ENCODE measurements at places on chromosomes 5 and 9.

GRCh38 chr5:114319821-114320220 is 42.0 kb upstream of the KCNN2 start:
- DNase-seq, result no peak

- DNase-seq, result no peak
These were observed 179.9 kb downstream of the GAS1 start for GRCh38 chr9:86767373-86767772.

GRCh38 chr5:110251366-110251765 is 475.1 kb downstream of the TMEM232 start:
- no peak for DNase-seq

DNA sequence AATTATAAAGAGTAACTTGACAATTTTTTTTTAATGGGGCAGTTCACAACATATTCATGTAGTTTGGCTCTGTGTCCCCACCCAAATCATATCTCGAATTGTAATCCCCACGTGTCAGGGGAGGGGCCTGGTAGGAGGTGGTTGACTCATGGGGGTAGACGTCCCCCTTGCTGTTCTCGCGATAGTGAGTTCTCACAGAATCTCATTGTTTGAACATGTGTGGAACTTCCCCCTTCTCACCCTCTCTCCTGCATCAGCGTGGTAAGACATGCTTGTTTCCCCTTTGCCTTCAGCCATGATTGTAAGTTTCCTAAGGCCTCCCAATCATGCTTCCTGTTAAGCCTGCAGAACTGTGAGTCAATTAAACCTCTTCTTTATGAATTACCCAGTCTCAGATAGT is 40.7 kb downstream of the FBXW11 start:
- DNase-seq, result no peak

DNA sequence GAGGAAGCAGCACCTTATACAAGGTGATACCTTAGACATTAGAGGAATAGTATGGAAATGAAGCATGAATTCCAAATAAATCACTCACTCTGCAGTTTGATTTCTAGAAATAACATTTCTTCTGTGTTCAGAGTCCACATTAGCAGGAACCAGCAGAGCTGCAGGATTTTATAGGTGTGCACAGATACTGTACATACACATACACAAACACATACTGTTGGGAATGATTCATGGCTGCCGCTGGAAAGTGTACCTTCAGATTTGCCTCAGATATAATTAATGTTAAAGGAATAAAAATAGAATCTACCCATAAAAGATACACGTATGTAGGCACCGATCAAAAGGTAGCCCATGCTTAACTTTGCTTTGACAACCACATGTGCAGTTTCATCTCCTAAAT is 578.1 kb downstream of the CSNK1G3 start:
- no peak for DNase-seq

DNA sequence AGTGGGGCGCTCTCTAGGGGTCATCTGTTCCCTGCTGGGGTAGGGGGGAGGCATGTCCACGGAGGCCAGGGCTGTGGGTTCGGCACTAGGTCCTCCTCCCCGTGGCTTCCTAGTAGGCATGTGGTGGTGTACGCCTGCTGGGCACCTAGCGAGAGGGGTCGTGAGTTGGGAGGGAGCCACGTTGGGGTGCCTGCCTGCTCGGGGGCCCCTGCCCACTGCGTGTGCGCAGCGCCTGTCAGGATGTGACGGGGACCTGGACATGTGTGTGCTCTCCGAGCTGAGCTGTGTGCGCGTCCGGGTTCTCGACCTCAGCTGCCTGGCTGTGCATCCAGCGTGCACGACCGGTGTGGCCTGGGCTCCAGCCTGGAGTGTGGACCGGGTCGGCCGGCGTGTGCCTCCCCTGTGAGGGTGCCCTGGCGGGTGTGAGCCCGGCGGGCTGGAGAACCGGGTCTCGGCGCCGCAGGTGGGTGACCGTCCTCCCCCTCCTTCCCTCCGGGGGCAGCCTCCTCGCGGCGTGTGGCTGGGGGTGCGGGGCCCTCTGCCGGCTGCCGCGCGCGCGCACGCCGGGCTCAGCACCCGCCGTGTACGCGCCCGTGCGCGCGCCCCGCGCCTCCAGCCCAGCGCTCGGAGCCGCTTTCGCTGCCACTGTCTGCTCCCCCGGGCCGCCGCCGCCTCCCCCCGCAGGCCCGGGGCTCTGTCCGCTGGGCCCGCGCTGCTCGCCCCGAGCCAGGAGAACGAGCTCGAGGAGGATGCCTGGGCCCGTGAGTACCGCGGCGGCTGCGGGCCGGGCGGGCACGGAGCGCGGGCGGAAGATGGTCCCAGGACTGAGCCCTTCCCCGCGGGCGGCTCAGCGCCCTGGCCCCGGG is at the start of gene PRR7:
Gene PRR7 (plus strand): TSS at position 615 of the 866 bp plus-strand sequence. CDS start 8,254 bp downstream, outside the sequence.
- peak; percentile 43 for DNase-seq

GRCh38 chr5:82425591-82425990 is 147.4 kb upstream of the RPS23 start:
- DNase-seq, result no peak

GRCh38 chr5:58987193-58987592 is 404.3 kb downstream of the RAB3C start:
- DNase-seq, result no peak

DNA sequence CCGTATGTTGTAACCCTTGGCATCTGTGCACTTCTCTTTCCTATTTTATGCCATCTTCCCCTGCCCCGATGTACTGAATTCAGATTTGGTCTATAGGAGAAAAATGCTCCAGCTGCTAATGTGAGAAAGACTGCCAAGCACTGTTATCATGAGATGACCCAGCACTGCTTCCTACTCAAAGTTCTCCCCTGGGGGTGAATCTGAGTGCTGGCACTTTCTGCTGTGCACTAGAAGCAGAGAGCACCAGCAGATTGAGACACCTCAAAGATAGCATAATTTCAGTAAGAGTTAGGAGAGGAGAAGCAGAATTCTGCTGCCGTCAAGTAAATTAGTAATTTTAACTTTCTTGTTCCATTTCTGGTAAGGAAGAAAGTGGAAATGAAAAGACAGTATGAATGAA is 92.8 kb upstream of the ACOT12 start:
- no peak for DNase-seq

DNA sequence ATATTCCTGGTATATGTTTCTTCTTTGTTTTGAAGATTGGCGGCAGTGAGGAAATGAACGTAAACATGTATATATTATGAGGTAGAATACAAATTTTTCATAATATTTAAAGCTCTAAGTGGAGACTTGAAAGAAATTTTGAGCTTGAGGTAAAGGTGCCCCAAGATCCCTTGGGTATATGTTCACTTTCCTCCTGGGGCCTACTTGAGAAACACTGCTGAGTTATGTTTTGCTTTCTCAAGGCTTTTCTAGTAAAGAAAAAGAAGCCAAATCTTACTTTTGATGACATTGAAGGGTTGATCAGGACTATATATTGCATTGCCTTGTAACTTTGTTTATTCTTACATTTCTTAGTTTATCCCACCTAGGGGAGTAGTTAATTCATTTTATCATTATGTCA is 30.7 kb downstream of the AP3S1 start:
- DNase-seq, result no peak

DNA sequence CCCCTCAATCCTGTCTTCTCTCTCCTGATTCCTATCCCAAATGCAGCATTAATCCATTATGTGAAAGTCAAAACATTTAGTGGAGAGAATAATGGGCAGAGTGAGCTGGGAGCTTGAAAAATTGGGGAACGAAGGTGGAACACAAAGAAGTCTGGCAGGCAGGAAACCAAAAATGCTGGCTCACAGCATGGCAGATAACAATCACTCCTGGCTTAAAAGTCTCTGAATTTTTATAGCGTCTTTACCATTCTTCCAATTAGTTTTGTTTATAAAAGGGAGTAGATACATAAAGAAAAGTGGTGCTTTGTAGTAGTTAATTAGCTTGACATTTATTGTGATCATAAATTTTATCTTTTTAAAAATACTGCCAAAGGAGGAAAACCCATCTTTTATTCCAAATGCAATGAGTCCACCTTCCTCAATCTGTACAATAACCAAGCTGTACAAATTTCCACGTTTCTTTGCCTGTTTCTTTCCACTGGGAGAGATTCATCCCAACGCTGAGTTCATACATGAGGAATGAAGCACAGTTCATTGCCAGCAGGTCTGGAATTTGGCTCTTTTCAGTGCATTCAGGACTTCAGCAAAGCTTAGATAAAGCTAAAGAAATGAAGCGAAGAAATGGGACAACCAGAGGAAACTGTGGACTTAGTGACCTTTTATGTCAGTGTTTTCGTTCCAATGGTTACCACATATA is 174.7 kb downstream of the HMHB1 start:
- no peak for DNase-seq

DNA sequence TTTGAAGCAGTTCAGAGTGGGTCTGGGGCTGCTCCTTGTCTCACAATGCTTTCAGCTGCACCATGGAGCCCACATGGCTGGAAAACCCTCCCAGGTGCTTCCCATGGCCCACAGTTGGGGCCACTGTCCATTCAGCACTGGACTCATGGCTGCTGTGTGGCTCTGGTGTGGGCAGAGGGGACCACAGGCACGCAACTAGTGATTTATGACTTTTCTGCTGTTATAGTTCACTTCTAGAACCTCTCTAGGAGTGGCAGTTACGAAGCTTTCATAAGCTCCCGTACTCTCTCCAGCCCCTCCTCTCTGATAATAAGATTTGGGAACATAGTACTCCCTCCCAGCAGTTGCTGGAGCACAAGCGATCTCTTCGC is 29.0 kb downstream of the GLRA1 start:
- no peak for DNase-seq

GRCh38 chr5:107300721-107301327 is 369.9 kb downstream of the EFNA5 start:
- DNase-seq, result no peak

- no peak for DNase-seq
These were observed 236.5 kb downstream of the ICE1 start for GRCh38 chr5:5658889-5659465.

DNA sequence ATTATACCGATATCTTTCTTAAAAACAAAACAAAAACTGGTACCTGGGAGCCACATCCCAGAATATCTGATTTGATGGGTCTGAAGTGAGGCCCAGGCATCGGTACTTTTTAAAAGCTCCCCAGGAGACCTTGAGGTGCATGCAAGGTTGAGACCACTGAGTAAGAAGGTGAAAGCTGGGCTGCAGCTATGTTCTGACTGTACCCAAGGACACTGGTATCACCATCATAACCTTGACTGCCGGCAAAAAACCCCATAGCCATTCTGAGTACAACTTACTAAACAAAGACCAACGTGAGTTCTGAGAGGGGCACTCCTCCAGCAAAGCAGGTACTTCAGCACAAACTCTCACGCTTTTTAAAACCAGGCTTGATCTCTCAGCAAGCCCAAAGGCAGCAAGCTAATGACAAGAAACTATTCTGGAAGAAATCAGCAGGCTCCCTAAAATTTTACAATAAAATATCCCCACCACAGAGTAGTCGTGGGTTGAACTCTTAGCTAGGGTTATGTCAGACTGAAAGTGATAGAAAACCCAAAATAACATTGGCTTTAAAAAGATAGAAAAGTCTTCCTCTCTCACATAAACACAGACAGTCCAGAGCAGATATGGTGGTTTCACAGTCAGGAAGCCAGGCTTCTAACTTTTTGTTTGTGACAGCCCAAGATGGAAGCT is 263.9 kb downstream of the SAXO1 start:
- DNase-seq, result no peak

DNA sequence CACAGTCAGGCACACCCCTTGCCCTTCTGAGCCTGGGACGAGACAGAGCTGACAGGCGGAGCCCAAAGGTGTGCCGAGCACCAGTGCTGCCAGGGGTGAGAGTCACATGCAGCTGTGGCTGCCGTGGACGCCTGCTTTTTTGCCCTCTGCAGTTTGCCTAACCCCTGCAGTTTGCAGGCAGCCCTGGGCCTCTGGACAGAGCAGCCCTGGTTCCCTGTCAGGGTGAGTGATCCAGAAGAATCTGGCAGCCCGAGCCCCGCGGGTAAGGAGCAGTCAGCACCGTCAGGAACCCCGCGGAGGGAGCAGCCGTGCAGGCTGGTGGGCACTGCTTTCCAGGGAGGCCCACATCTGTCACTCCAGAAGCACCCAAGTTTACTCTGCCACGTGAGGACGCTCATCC is 30.3 kb downstream of the CEP72 start:
- DNase-seq, result no peak

GRCh38 chr9:111897601-111898137 is 1.1 kb downstream of the UGCG start:
- no peak for DNase-seq

DNA sequence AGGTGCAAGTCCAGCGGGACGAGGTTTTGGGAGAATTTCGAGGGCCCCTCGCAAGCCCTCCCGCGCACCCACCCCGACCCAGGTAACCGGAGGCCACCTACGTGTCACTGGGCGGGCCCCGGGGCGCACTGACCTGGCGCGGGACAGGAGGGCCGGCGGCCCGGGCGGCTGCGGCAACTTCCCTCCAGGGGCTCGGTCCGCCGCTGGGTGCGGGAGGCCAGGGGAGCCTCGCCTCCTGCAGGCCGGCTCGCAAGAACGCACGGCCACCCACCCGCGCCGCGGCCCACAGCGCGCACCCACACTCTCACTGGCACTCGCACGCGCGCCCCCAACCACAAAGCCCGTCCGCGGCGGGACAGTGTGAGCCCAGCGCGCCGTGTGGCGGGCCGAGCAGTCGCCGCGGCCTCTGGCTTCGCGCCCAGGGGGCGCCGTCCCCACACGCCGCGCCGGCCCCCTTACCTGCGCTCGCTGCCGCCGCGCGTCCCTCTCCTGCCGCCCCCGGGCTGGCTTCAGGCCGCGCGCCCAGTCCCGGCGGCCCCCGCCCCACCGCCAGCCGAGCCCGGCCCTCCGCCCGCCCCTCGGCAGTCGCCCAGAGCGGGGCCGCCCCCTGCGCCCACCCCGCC is 451 bp downstream of the LPAR1 start:
- peak; percentile 60 for DNase-seq

DNA sequence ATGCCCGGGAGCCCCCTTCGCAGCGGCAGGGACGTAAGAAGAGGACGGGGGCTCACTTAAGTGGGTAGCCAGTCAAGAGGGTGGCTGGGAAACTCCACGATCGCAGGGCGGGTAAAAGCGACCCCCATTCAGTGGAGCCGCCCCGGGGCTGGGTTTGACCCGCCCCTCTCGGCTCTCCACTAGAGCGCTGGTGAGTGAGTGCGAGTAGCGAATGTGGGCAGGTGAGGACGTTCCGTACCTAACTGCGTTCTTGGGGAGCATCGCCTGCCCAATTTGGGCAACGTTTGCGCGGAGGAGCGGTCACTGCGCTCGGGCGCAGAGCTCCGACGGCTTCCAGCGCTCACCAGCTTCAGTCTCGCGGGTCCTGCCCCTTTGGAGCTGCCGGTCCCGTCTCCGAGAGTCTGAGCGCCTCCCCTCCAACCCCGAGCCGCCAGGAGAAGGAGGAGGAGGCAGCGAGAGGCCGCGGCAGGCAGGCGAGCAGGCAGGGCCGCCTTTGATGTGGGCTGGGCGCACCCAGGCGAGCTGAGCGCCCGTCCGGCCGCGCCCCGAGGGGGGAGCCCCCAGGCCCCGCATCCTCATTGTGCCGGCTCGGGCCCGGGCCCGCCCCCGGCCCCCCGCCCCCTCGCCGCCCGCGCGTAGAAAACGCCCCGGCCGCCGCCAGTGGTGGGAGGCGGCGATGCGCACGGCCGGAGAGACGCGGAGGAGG is at the start of gene FGF18:
Gene FGF18 (plus strand): TSS at position 666 of the 706 bp plus-strand sequence. CDS start 553 bp downstream, outside the sequence.
- no peak for DNase-seq
